ENCODE measurements at places on chromosomes 16 and 17.

DNA sequence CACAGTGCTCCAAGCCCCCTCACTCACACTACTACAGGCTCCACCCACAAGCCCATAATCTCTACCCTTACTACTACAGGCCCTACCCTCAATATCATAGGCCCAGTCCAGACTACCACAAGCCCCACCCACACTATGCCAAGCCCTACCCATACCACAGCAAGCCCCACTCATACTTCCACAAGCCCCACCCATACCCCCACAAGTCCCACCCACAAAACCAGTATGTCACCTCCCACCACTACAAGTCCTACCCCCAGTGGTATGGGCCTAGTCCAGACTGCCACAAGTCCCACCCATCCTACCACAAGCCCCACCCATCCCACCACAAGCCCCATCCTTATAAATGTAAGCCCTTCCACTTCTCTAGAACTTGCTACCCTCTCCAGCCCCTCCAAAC lies 13.8 kb downstream of the RIPOR1 start:
- DNase-seq, result no peak

DNA sequence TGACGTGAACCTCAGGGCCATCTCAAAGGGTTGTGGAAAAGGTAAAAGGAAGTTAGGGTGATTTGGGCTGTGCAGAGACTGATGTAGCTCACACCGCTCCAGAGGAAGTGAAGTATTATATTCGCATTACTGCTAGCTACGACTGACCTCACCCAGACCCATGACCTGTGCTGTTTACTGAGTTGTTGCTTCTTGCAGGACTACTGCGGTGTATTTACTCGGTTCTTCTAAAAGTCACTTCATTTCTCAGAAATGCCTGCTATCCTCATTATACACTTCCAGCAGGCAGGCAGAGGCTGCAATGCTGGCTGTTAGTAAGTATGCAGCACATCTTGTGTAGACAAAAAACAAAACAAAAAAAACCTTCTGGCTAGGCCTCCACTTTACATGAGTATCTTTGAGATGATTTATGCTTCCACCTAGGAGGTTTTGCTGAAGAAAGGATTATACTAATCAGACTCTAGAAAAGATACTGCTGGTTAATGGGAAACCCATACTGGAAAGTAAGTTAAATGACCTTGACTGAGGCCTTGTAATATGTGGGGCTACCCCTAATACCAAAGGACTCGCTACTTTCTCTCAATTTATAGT lies 76.0 kb downstream of the CREBBP start:
- DNase-seq, result no peak

GRCh38 chr16:1332618-1333148 lies 762 bp upstream of the BAIAP3 start:
- no peak for DNase-seq

DNA sequence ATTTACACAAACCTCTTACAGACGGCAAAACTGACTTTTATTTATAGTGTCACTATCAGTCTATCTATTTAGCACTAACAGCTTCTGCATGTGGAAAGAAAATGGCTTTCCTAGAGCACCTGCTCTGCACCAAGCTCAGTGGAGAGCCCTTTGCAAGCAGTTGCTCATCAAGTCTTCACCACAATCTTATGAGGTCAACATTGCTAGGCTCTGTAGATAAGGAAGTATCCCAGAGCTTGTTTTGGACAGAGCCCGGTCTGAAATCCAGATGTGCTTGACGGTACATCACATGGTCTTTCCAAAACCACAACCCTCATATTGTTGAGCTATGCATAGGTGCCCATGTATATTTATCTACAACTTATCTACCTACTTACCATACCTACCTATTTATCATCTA lies 572.7 kb upstream of the CDH5 start:
- DNase-seq, result no peak

- no peak for DNase-seq
Measured at GRCh38 chr16:80380514-80380913, 160.3 kb upstream of the DYNLRB2 start.

DNA sequence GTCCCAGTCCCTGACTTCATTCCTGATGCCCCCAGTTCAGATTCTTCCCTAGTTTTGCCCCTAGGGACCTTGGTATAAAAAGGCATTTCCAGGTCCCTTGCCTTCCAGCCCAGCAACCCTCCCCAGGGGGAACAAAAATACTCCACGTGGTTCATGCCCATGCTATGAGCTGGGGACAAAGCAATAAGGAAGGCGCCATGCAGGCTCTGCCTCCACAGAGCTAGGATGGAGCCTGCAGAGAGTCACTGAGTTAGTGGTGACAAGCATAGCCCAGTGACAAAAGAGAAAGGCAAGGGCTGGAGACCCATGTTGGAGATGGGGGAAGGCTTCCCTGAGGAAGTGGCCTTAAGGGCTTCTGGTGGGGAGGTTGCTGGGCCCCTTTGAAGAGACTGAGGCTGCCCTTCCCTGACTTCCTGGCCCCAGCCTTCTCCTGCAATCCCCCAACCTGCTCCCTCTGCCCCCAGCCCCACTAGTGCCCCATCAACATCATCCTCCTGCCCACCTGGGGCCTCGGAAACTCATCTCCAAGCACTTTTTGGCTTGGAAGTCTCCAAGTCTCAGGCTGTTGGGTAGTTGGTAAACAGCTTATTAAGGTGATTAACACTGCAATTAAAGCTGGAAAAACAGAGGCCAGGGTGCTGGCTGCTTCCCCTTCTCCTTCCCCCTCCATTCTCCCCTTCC lies 9.6 kb downstream of the DLX3 start:
- DNase-seq, result no peak

DNA sequence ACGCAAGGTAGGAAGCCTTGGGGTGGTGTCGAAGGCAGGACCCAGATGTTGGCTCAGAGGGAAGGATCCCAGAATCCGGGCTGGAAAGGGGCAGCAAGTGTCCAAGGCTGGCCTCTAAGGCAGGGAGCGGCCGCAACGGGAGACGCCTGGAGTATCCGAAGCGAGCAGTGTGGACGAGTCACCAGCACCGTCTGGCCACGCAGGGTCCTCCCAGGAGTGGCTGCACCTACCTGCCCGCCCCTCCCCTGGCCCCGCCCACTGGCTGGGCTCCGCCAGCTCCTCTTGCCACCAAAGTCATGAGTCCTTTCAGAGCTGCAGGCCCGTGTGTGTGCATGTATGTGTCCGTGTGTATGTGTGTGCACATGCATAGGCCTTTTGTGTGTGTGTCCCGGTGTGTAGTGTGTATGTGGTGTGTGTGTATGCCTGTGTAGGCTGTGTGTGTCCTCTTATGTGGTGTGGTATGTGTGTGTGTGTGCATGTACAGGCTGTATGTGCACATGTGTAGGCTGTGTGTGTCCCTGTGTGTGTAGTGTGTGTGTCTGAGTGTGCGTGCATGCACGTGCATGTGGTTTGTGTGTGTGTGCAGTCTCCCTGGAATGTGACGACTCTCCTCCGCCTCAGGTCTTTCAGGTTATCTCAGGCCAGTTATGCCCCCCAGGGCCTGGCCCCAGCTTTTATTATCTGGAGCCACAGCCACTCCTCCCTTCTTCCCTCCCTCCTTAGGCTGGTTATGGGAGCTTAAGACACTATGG lies at the start of gene PRSS8:
TSS of gene PRSS8 (minus strand) at position 193 of the 752 bp plus-strand sequence. CDS start 229 bp downstream, outside the sequence.
- no peak for DNase-seq

- no peak for DNase-seq
Measured at GRCh38 chr17:60599220-60599619, 773 bp upstream of the PPM1D start.

DNA sequence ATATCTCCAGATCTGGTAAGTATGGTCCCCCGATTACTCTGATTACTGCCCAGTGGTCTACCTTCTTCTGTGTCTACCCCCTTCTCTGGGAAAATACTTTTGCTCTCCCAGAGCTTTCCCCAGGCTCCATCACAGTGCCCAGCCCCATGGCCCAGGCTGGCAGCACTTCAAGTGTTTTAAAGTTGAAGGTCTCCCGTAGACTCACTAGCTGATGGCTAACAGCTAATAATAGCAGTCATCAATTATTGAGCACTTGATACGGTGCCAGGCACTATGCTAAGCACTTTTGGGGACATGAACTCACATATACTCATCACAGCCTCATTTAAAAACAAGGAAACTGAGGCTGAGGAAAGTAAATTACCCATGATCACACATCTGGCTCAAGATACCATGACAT lies 33.4 kb downstream of the DCUN1D3 start:
- no peak for DNase-seq

DNA sequence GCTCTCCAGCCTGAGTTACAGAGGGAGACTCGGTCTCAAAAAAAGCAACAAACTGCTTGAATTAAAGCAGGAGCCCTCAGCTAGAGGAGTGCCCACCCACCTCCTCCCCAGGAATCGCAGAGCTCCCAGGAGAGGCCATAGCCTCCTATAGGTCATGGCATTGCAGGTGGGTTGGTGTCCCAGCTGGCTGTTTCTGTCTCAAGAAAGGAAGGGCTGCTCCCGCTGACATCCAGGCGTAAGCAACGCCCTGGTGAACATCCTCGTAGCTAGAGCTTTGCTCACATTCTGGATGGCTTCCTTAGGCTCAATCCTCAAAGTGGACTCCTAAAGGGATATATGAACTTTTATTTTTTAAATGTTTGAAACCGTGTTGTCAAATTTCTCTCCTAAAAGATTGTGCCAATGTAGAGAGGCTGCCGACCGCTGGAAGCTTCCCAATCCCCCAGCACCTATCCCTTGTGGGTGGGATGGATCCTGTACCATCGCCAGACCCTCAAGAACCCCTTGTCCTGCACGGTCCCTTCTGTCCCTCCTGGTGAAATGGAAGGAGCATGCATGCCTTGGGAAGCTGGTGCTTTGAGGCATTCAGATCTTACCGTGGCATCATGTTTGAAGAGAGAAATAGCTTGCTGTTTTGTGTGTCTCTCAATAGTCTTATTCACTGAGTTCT lies 5.9 kb downstream of the NLRC5 start:
- no peak for DNase-seq

- DNase-seq, result no peak
Measured at GRCh38 chr16:28475221-28475620, 3.1 kb upstream of the NPIPB7 start.

GRCh38 chr16:65622151-65622550 lies 500.3 kb upstream of the CDH11 start:
- DNase-seq, result no peak

DNA sequence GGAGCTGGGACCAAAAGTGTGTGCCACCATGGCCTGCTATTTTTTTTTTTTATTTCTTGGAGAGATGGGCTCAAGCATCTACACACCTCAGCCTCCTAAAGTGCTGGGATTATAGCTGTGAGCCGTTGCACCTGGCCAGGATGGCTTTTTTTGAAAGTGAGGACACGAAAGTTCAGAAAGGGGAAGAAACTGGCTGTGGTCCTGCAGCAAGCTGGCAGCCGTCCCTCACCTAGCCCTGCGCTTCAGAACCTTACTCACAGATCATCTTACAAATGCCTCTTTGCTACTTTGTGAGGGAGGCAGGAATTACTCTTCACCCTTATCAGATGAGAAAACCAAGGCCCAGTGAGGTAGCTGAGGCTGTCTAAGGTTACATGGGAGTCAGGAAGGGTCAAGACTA lies 4.5 kb upstream of the PPY start:
- no peak for DNase-seq

GRCh38 chr17:8696906-8697305 lies 47.7 kb downstream of the CCDC42 start:
- peak; percentile 60 for DNase-seq

- no peak for DNase-seq
Measured at GRCh38 chr17:7111784-7112509, 2.7 kb downstream of the ASGR2 start.

- DNase-seq, result no peak
Measured at GRCh38 chr16:56451753-56452689, 667 bp downstream of the OGFOD1 start.

DNA sequence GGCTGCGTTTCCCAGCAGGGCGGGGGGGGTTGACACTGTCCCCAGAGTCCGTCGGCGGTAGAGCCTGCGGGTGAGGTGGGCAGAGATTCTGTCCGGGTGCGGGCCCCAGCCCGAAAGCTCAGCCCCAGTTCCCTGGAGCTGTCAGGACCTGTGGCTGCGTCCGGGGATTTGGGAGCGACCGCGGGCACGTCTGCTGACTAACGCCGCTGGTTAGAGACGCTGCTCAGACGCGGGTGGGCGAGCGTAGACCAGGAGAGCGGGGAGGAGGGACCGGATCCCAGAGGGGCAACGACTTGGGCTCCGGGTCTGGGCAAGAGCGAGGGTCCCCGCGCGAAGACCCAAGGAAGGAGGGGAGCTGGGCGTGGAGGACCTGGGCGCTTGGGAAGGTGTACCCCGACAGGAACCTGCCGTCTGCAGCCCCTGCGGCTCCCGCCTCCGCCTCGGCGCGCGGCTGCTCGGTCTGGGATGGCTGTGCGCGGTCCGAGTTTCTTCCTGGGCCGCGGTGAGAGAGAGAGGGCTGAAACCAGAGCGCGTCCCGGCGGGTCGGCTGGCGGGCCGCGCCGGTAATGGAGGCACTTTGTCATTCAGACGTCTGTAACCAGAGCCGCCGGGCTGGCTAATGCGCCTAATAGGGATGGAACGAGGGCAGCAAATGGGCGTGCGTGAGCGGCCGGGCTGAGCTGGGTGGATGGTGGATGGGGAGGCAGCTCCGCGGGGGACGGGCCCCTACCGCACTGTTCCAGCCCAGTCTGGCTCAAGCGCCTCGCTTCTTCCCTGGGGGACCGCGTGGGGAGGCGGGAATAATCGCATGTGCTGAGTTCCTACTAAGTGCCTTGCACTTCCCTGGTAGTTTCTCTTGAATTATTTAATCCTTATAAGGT lies 2.3 kb downstream of the NGFR start:
- peak; percentile 66 for DNase-seq

DNA sequence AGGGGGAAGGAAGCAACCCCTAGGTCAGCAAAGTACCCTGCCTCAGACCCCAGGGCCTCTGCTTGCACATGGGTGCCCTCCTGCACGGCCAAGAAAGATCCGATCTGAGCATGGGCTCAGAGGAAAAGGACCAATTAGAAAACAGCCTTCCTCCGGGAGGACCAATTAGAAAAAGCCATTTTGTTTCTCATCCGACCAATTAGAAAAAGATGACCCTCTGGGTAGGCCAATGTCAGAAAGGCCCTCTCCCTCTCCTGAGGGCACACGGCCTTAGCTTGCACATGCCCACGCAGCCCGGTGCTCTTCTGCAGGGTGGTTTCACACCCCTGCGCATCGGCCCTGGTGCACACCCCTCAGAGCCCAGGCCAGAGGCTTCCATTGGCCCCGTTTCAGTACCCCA lies 5.1 kb upstream of the CISD3 start:
- no peak for DNase-seq

DNA sequence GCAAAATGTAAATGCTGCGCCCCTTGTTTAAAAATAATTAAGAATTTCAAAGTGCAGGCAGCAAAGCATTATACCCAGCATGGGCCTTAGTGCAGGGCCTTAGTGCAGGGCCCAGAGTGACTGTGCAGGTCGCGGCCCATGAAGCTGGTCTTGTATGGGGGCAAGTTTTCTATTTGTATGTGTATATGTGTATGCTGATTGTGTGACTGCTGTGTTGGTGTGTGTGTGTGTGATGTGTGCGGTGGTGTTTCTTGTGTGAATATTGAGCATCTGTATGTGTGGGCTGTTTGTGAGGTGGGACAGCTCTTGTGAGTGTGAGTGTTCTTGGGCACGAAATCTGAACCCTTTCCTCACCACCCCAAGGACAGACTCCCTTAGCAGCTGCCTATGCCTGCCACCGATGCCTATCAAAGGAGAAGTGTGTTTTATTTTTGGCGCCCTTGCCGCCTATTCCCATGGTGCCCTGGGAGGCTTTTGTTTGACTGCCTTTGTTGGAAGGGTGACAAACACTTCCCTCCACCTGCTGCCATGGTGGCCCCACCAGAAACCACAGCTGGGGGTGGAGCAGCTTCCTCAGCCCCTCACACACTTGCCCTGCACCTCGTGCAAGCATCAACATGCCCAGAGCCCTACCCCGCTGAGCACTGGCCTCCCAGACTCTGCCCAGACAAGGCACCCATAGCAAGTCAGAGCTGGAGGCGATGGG lies 18.0 kb downstream of the CCR7 start:
- peak; percentile 67 for DNase-seq
